Ecto neural progenitor cell (in vitro differentiated cells): ENCODE measurements at places on chromosomes 5 and 9.

GRCh38 chr5:116299746-116300640, 215.2 kb downstream of the COMMD10 start:
- DNase-seq = no peak

DNA sequence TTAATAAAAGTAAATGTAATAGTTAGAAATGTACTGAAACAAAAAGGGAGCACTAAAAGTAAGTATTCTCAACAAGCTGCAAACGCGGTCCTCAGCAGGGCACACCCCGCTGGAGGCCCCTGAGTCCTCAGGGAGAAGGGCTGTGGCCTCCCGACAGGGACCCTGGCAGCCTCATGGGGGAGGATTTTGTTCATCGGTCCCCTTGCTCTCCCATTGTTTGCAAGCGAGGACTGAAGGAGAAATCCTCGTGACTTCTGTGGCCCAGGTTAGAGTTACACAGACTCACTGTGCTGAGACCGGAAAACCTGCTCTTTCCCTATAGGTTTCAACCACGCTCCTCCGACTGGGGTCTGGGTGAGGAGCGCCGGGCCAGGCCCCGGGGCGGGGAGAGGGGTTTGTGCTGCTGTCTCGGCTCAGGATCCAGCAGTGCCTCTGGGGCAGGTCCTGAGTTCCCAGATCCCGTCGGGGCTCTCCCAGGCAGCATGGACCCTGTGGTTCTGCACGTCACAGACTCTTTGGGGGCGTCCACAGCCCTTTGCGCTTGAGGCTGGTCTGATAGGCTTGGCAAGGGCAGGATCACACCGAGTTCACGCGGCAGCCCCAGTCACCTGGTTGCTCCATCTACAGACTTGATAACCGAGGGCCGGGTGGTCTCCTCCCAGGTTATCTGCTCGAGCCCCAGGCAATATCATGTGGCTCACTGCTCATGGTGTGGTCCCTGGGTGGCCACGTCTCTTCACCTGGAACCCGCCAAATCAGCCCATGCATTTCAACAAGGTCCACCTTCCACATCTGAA, 38.8 kb downstream of the MRPL36 start:
- peak; percentile 46 for DNase-seq

- DNase-seq = no peak
These were observed 207.0 kb upstream of the MAP3K1 start for GRCh38 chr5:56608217-56608925.

GRCh38 chr5:90830058-90830457, 271.5 kb downstream of the ADGRV1 start:
- no peak for DNase-seq

GRCh38 chr5:123092696-123093095, 3.7 kb downstream of the PRDM6 start:
- DNase-seq = no peak
